ENCODE measurements at places on chromosomes 3 and 15.

DNA sequence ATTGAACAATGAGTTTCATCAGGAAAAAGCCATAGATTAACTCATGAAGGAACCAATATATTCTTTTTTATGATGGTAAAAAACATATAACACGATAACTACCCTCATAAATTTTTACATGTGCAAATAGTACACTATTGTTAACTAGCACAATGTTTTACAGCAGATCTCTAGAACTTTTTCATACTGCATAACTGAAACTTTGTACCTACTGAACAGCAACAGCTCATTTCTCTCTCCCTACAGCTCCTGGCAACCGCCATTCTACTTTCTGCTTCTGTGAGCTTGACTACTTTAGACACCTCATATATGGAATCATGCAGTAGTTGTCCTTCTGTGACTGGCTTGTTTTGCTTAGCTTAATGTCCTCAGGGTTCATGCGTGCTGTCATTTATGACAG, 235.4 kb downstream of the NFKBIZ start:
- DNase-seq = no peak

- no peak for DNase-seq
Observed at GRCh38 chr3:82085356-82085755, 323.9 kb upstream of the GBE1 start.

GRCh38 chr15:37483779-37484178, 383.4 kb upstream of the MEIS2 start:
- no peak for DNase-seq

DNA sequence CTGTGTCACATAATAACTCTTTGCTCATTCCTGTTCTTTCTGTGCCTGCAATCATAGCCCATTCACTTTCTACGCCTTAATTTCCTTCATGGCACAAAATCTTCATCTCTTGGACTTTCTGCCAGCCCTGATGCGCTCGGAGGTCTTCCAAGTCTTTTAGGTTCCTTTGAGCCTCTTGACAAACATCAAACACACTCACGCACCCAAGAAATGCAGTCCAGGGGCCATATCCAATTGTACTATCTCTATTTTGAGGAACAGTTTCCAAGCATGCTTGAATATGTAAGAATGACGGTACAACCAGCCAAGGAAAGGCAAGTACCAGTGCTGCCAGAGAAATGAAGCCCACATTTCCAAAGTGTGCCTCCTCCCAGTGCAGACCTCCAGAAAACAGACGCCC, 234.1 kb downstream of the MEX3B start:
- no peak for DNase-seq

DNA sequence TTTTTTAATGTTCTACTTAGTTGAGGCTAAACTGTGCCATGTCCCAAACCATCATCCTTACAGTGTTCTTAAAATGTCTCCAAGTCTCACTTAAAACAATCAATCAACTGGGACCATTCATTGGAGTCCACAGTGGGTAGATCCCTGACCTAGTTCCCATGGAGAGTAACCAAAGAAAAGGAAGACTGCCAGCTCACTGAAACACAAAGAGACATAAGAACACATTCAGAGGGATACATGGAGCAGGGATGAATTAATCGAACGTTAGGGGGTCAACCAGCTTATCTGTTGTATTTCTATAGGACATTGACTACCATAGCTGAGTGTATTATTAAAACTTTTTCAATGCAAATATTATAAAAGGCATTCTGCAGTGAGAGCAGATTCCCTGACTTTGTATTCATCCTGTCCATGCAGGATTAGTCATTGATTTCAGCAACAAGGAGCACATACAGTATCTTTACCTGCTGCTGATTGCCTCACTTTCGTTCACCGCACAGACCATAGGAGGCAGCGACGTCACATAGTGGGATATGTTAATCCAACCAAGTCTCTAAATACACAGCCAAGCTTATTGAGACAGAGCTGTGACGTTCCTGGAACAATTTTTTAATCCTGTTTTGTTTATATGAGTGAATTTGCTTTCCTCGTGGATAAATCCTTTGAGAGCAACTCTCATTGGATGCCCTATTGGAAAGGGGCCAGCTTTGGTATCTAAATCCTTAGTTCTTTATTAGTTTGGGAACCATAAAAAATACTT, 364.9 kb upstream of the RBMS3 start:
- no peak for DNase-seq
